ENCODE measurements at places on chromosomes 11 and 22.

DNA sequence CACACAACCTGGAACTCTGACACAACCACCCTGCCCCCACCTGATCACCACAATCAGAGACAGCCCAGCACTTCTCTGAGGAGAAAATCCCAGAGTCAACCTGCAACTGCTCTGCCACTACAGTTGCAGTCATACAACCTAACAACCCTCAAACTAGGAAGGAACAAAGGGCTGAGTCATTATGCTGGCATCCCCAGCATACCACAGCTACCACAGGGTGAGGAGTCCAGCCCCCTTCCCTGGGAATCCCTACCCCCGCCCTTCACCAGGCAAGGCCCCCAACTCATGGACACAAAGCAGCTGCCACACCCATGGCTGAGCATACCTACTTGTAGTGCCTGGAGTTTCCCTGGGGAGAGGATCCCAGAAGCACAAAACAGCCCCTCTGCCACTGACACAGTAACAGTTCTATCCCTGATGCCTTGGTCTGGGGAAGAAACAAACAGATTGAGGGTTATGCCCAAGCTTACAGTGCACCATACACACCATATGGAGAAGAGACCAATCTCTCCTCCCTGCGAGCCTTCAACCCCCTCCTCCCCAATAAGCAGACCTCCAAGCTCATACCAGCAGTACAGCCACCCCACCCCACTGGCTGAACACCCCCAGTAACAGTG is 68.5 kb upstream of the C11orf58 start:
- DNase-seq, result no peak

DNA sequence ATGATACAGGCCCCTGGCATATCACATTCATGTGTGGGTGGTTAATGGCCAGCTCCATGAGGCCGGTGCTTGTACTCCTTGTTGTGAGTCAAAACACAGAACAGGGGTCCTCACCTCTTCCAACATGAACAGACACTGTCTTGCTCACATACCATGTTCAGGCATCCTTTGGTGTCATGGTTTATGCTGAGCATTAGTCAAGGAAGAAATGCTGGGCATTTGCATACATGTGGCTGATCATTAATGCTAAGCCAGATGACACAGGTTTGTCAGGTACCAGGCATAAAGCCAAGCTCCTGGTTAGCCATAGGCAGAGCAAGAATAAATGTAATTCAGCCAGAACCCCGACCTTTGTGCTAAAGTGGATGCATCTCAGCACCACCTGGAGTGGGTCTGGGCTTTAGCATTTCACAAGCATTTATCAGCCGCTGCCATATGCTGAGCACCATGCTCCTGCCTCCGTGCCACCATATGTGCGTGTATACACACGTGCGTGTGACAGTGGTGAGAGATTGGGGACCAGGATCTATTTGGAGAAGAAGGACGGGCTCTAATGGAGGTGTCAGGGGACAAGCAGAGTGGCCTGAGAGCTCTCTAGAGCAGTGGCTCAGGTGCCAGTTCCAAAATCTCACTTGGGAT is 55.0 kb downstream of the MICAL2 start:
- no peak for DNase-seq

DNA sequence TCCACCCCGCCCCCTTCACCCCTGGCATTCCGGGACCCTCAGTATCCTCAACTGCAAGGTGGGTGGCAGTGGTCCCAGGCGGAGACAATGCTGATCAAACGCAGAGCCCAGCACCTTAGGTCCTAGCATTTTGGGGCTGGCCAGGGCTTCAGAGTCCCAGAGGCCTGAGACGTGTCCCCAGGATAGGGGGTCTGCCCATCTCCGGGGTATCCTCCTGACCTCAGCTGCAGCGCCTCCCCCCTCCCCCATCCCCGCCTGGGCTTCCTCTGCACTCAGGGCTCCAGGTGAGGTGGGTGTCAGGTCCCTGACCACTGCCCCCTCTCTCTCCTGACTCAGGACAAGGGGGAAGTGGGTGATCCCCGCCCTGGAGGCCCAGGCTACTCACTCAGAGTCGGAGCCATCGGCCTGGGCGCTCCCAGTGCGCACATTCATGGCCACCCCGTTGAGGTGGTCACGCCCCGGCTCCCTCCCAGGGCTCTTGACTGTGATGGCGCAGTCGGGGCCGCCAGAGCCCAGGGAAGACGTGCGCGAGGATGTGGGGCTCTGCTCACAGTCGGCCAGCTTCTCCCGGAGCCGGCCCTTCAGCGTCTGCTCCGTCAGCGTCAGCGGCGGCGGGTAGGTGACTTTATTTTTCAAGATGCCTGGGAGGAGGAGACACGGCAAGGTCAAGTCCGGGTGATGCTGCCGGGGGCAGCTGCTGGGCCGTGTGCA is 28.3 kb downstream of the TRMU start:
- DNase-seq, result no peak

DNA sequence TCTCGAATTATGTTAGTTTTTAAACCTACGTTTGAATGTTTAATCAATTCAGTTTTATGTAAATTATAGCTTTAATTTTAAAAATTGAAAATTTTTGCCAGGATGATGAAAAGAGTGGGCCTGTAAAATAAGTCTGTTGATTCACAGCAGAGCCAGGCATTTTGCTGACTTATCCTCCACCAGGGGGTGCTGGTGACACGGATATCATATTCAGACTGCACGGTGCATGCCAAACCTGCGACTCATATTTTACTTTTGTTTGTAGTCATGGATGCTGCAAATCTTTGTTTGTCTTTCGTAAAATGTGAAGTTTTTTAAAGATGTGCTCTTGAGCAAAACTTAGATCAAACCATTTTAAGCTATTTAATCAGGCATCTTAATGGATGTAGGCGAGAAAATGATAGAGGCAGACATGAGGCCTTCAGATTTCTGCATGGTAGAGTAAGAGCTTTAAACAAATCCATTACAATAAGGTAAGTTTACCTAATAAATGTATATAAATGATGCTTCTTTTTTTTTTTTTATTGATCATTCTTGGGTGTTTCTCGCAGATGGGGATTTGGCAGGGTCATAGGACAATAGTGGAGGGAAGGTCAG is 3.6 kb upstream of the OR8B3 start:
- DNase-seq, result no peak

DNA sequence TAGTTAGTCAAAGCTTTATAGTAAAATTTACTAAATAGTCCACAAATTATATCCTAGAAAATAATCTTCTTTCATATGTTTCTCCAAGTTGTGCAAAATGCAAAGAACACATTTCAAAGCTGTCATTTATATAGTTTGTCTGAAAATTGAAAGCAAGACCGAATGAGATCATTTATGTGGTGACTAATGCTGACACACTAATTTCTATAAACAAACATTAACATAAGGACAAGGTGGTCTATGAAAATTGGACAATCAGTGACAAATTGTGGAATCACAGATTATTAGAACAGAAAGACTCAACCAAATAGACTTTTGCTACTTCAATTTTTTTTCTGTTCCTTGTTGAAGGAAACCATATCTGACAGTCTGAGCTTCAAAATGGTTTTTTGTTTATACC is 1056.1 kb downstream of the LRRC4C start:
- DNase-seq, result no peak

DNA sequence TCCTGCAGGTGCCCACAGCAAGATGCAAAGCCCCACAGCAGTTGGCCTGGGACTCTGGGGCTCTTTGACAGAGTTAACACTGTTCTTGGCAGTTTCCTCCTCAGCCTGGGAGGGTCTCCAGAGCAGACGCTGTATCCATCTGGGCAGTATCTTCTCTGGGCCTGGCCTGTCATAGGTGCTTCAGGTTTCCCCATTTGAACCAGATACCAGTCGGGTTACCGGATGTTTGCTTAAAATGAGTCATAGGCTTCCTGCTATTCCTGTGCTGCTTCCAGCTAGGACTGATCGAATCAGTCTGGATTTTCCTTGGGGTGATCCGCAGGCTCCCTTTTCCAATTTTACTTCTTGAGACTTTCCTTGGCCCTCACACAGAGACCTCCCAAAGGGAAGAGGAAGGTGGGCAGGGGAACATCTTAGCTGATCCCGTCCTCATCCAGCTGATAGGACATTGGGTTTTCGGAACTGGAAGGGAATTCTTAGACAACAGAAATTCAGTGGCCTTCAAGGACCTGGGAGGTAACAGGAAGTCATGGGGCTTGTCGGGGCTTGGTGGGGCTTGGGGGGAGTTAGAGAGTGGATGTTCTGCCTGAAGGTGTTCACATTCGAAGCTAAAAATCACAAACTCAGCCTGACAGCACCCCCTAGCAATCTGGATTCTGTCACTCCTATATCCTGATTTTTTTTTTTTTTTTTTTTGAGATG is 2.4 kb upstream of the RANGAP1 start:
- DNase-seq, result no peak

DNA sequence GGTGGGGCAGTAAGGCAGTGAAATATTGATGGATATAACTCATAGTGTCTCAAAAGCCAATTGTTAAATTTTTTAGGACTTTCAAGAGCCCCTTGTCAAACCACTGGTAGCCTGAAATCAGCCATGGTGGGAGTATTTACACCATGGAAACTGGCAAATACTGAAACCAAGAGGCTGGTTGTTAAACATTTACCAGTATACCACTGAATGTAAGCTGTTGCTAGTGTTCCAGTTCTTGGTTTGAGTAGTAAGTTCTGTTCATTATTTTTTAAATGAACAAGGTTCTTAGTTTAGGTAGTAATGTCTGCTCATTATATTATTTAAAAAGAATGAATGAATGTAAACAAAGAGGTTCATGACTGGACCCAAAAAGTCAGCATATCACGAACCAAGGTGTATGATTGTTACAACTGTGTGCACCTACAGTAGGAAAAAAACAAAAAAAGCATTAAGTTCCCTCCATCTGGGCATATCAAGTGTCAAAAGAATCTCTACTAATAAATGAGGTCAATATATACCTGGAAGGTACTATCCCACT is 4.5 kb upstream of the EIF3F start:
- no peak for DNase-seq

All from NCI-H1694 (cell line).